ENCODE measurements at places on chromosomes 12 and 14.

DNA sequence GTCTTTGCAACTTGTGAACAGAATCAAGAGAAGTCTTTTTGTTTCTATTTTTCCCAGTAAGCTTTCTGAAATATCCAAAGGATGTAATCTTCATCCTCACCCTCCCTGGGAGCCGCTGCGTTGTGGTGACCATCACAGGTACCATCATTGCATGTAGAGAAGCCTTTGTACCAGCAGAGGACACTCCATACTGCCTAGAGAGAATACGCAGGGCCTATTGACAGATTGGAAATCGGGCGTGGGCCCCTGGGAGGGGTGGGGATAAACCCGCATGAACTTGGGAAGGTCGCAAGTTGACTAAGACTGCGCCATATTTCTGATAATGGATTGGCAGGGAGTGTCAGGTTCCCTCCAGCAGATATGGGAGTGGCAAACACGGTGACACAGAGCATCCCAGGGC is 12.7 kb downstream of the KRT1 start:
- no peak for DNase-seq

DNA sequence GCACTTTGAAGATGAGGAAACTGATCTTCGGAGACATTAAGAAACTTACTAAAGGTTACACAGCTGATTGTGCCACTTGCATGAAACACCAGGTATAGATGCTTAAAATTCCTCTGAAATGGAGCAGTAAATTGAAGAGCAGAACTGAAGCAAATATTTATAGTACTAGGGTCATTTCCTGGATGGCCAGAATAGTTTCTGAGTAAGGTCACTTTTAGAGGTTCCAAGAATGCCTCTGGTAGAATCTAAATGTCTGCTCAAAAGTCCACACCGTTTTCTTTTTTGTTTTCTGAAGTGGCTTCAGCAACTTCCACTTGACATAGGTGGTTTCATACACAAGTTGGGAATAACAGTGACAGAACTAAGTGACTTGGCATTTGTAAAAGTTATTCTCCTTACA is 19.4 kb downstream of the TPH2 start:
- no peak for DNase-seq

DNA sequence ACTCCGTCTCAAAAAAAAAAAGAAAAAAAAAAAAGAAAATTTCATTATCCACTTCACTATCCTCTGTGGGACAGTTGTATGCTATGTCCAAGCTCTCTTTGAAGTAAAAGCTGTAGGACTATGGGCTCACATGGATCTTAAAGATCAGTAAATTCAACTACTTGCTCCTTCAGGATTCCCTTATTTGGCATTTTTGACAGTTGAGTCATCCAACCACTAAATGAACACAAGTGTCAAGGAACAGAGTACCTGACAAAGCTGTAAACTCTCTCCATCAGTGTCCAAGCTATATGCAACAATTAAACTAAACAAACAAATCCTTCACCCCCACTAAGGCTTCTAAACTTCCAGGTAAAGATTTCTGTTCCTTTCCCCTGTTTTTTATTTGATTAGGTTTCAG is 177.0 kb downstream of the CEP128 start:
- no peak for DNase-seq

GRCh38 chr12:17020765-17021164 is 414.8 kb upstream of the LMO3 start:
- no peak for DNase-seq

DNA sequence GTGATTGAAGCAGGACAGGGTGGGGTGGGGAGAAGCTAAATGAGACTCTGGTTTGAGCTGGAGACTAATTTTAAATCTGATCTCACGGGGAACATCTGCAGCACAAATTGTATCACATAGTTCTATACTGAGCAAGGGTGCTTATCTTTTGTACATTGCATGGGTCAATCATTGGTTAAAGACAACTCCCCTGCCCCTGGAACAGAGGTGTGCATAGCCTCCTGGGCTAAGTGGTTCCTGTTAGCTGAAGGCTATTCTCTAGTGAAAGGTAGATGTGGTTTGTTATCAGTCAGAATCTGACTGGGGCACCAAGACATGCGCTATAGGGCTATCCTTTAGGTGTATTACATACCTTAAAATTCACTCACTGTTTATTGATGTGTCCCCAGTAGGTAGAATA is 103.9 kb upstream of the KITLG start:
- no peak for DNase-seq

All from pons (tissue), 1 donor.